ENCODE measurements at places on chromosomes 2 and 18.

DNA sequence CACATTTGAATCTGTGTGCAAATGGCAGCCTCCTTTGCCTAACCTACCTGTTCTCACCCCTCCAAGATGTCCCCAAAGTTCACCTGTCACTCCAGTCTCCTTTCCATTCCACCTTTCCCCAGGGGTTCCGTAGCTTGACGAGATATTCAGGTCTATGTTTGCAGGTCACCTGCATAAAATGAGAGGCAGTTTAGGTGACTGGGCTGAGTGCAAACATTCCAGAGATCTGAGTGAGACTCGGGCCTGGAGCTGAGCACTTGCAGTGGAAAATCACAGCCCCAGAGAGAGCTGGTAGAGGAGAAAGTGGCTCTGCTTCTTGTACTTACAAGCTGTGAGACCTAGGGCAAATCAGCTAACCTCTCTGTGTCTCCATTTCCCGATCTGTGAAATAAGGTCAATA, 20.1 kb downstream of the CAPN14 start:
- no peak for DNase-seq

GRCh38 chr2:226716126-226716525, 83.5 kb downstream of the IRS1 start:
- no peak for DNase-seq

- DNase-seq: no peak
These were observed 104.7 kb downstream of the TSN start for GRCh38 chr2:121860033-121860757.

DNA sequence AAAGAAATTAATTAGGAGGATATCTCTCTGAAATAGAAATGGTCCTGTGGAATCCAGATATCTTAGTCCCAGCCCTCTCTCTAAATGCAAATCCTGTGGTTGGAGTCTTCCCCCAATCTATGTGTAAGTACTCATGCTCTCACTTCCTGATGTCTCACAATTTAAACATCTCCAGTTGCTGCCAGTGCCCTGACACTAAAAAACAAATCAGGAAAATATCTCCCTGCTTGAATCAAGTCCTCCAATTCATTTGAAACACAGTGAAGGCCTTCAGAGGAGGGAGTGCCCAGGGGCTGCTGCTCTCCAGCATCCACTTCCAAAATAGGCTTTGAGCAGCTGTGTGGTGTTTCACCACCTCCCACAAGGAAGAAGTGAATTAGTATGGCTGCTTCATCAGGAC, 413.8 kb downstream of the RAD51AP2 start:
- DNase-seq: no peak

GRCh38 chr2:20589975-20590703, 60.8 kb downstream of the HS1BP3 start:
- DNase-seq: no peak

- peak; percentile 73 for DNase-seq
These were observed 15.1 kb downstream of the SH2D6 start for GRCh38 chr2:85433511-85434089.

- no peak for DNase-seq
These were observed 234.2 kb downstream of the CDH2 start for GRCh38 chr18:27942706-27943105.

DNA sequence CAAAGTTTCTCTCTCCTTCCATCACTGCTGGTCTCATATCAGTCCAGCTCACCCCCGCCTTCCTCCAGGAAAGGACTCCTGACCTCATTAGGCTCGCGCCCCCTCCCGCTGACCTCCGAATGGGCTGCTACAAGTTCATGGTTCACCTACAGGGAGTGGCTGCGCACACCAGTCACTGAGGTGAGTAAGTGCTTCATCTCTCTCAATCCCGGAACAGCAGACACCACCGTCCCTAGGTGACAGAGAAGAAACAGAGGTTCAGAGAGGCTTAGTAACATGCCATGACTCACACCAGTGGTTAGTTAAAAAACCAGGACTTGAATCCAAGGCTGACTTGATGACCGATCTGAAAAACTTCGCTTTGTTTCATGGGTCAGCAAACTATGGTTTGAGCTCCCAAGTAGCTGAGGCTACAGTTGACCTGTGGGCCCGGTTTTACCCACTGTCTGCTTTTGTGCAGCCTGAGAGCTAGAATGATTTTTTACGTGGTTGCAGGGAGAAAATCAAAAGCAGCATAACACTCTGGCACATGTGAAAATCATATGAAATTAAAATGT, 42.0 kb downstream of the ZFP36L2 start:
- no peak for DNase-seq

- DNase-seq: no peak
These were observed 296.9 kb downstream of the ZNF521 start for GRCh38 chr18:25055076-25055475.

DNA sequence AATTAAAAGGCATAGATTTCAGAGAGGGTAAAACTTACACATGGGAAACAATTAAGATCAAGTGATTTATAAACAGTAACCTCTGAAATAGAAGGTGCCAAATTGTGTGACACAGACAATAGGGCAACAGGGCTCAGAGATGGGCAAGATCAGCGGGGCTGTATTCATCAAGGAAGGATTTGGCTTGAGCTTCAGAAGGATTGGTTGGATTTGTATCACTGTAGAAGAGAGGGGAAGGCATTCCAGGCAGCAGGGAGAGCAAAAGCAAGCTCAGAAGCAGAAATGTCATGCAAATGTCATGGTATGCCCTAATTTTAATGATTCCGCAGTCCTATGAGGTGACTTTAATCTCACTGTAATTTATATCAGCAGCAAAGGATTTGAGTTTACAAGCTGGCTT, 415.0 kb upstream of the NRP2 start:
- DNase-seq: no peak

- DNase-seq: peak; percentile 87
These were observed 3.6 kb upstream of the CAPG start for GRCh38 chr2:85413592-85414420.

GRCh38 chr2:110153416-110153815, 37.8 kb upstream of the MALL start:
- no peak for DNase-seq

DNA sequence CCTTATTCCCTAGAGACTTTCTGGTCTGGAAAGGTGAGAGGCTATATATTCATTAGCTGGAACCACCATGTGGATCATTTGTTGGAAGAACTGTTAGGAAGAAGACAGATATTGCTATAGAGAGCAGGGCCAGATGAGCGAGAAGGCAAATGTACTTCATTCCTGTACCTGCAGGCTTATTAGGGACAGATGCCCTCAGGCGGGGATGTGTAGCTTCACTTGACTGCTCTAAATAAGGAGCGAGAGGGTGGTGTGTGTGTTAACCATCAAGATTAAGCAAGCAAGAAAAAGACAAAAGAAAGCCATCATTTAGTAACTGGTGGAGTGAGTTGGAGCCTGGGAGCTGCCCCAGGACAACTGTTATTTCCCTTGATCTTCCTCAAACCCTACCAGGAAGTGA, 36.4 kb downstream of the NEDD4L start:
- no peak for DNase-seq

GRCh38 chr2:65070172-65070830, 14.1 kb downstream of the CEP68 start:
- peak; percentile 49 for DNase-seq

- DNase-seq: no peak
These were observed 200.5 kb downstream of the TNS1 start for GRCh38 chr2:217802266-217802665.

GRCh38 chr2:30037016-30037415, 109.8 kb upstream of the YPEL5 start:
- no peak for DNase-seq

DNA sequence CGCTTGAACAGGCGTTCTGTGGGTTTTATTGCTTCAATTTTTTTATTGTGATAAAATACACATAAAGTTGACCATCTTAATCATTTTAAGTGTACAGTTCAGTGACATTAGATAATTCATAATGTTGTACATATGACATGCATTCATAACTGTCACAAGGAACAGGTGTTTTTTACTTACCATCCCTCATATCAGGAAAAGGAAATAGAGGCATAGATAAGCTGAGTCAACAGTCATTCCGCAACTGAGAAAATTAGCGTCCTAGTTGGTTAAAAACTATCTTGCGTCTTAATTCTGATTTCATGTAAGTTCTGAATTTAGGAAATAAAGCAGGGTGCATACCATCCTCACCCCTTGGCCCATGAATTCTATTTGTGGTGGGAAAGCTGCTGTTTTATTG, 36.5 kb downstream of the PLB1 start:
- DNase-seq: no peak

GRCh38 chr2:39216346-39217191, 27.2 kb downstream of the CDKL4 start:
- no peak for DNase-seq

DNA sequence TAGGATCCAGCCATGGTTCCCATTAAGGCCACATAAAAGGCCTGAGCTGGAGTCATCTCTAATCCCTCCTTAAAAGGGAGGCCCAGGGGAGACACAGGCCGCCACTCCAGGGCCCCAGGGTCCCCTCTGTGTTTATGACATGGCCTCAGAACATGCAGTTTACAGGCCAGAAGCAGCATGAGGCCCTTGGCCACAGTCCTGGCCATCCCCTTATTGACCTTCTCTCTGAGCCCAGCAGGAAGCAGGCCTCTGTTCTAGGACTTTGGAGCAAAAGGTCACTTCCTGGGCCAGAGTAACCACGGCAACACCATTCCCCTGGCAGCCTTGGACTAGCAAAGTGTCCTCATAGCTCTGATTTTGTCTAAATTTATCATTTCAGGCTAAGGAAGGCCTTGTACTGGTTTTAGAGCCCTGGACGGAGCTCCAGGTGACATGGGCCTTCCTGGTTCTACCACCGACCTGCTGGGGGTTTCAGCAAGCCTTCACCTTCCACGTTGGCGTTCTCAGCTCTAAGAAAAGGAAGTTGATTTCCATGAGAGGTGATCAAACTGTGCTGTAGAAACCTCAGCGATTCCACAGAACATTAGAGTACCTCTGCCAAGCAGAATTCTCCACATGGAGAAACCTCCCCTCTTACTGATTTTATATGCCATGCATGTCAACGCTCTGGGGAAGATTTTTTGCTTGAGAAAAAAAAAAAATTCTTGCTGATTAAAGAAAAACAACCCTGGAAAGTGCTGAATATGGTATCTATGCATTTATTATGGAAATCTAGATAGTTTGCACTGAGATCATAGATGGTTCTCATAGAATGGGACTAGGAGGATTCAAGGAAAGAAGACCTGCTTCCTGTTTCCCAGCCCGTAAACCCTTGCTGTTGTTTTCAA, 53.7 kb downstream of the HS1BP3 start:
- no peak for DNase-seq

- no peak for DNase-seq
These were observed 115.3 kb downstream of the FEZ2 start for GRCh38 chr2:36482576-36483214.

DNA sequence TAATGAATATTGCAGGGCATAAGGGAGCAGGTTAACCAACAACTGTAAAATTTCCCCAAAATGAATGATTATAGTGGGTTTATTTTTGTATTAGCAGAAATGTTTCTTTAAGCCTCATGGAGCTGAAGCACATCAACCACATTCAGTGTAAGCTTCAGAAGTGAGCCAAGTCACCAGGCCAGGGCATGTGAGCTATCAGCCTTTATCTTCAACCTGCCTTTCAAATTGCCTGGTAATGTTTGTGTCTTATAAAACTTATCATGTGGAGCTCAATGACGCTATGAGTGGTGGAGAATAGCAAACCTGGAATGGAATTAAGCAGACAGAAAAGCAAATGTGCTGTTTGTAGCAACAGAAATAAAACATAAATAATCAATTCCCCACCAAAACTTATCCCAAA, 1068.4 kb downstream of the LRP1B start:
- DNase-seq: no peak

DNA sequence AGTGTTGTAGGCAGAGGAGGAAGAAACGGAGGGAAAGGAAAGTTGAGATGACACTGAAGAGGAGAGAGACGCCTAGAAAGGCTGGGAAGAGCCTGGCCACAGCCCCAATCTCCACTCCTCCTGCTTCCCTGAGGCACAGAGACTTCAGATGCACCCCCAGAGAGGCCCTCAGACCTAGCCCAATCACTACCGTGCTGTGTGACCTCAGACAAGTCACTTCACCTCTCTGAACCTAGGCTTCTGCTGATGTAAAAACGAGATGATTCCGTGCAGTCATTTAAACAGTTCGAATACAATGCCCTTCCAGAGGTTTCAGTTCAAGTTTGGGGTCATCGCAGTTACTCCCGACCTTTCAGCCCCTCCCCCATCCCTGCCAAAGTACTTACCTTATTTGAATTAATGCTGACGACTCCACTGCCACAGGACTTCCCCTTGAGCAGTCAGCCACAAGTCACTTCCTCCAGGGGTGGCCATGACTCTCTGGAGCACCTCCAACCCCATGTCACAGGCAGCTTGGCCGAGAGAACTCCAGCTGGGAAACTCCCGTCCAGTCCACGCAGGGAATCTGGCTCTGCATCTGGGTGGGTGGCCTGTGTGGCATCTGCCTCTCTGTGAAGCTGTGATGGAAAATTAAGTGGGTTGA, 105.2 kb upstream of the ID2 start:
- DNase-seq: peak; percentile 20

GRCh38 chr2:45014016-45014702, 4.9 kb upstream of the SIX2 start:
- DNase-seq: peak; percentile 98

DNA sequence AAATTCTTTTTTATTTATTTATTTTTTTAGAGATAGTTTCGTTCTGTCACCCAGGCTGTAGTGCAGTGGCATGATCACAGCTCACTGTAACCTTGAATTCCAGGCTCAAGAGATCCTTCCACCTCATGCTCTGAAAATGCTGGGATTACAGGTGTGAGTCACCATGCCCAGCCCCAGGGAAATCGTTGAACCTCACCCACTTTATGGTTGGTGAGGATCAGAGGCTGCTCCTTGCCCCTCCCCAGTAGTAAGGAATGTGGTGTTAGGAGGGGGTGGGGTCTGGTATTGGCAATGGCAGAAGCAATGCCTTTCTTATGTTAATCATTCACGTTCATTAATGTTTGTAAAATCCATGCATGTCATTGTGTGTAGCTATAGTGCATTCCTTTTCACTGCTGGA, 161.9 kb downstream of the SUCLG1 start:
- DNase-seq: peak; percentile 53

- DNase-seq: peak; percentile 27
These were observed 79.3 kb upstream of the SCN7A start for GRCh38 chr2:166573391-166573790.

DNA sequence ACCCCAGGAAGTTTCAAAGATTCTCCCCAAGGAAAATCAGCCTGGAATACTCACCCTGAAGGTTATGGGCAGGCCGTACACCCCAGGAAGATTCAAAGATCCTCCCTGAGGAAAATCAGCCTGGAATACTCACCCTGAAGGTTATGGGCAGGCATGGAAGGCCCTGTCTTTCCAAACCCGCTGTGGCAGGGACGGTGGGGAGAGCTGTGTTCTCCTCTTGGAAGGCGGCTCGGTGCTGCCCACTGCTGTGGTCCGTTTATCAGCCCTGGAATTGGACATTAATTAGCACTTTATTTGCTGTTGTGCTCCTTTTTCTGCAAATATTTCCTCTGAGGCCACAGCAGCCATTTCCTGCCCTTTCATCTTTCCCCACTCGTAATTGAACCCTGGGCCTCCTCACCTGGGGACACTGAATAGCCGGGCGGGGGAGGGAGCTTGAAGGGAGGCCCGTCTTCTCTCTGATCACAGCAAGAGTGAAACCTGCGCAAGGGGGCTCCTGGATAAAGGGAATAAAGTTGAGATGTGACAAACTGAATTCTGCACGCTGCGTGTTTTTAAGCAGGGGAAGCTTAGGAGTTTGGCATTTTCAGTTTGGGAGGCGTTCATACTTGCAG, 308.7 kb upstream of the SALL3 start:
- DNase-seq: peak; percentile 66

- DNase-seq: no peak
These were observed 137.8 kb downstream of the PRKCE start for GRCh38 chr2:45789317-45789716.
